ENCODE measurements at places on chromosomes 7 and 10.

DNA sequence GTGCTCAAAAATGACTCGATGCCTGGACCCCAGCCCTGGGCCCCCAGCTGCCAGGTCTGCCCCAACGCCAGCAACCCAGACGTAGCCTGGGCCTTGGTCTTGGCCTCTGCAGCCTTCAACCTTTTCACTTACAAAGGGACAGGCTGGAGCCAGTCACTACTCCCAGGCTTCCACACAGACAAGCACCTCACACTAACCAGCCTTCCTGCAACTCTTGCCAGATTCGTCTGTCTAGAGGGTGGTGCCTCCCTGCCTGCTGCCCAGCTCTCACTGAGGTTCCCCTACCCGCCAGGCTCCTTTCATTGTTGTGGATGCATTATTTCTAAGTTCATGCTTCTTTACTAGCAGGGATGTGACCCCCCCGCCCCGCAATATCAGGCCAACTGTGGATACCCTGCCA lies 56.3 kb downstream of the NUDCD3 start:
- DNase-seq: no peak

- no peak for DNase-seq
These were observed 283.0 kb upstream of the KLF6 start for GRCh38 chr10:4067931-4068561.

- DNase-seq: no peak
These were observed 606 bp downstream of the PALD1 start for GRCh38 chr10:70479165-70479581.

DNA sequence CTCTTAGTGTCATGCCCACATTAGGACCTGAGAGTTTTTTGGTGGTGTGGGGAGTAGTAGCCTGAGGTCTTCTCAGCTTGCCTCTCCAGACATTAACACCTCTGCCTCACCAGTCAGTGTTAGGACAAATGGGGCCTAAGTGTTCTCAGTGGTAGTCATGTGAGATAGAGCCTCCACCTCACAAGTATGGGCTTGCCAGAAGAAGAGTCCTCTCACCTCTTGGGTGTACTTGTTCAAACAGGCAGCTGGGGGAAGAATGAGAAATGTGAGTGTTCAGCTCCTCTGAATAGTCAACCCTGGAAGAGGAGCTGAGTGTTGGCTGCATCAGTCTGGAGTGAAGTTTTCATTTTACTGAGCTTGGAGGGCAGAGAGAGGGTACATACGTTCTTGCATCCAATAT lies 464.6 kb downstream of the POM121L12 start:
- no peak for DNase-seq

DNA sequence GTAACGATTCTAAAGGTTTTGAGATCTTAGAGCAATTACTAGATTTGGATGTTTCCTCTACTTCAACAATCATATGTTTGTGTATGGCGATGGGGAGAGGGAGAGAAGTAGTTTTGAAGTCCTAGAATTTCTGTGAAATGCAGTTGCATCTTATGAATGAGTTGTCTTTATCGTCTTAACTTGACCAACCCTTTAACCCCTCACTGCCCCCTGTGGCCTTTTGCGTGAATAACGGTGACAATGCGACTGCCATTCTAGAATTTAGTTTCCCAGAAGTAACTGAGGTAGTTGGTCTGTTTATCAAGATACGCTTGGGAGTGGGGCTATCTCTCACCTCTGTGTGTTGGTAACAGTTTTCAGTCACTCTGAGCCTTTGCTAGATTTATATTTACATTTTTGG lies 204.6 kb downstream of the HDAC9 start:
- DNase-seq: no peak

- DNase-seq: no peak
These were observed 984.7 kb upstream of the CELF2 start for GRCh38 chr10:10032991-10033390.

DNA sequence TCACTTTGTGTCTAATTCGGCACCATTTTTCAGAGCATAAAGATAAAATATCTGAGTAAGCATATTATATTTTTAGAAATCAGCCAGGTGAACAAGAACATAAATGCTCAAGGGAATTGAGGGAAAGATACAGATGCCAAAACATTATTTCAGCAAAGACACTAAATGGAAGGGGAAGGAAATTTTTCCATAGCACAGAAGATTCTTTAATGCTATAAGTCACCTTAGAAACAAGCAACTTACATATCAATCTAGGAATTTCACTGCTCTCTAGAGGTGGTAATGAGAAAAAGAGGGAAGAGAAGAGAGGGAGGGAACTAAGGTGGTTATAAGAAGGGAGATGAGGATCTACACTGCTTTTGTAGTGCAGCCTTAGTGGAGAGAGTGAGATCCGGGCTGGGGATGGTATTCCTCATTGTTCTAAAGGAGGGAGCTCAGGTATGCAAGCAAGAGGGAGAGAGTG lies 20.4 kb downstream of the ZNF365 start:
- DNase-seq: no peak

- no peak for DNase-seq
These were observed 151.0 kb downstream of the PLPP4 start for GRCh38 chr10:120607710-120608703.

DNA sequence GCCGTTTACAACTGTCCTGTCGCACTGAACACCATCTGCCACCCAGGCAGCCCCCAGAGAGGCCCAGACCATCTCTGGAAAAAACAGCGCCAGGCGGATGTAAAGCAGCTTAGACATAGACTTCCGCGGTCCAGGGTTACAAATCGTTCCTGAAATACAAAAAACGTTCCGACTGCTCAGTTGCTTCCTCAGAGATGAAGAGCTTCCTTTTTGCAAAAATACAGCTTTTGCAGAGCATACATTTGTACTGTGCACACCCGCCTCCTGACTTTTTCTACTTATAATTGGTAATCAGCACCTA lies 11.4 kb downstream of the DAGLB start:
- no peak for DNase-seq

DNA sequence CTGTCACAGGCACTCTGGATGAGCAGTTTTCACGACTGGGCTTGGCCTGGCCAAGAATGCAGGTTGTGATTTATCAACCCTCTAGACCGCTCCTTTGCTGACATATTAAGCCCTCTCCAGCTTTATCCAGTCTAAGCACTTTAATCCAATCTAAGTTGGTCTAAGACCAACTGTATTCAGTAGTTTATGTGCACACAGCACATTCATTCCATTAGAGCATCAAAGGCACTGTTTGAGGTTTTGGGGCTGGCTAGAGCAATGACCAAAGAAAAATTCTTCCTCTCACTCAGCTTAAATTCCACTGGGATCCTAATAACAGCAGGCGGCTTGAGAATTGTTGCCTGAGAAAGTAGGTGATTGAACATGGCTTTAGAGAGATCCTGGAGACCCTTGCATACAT lies 176.0 kb upstream of the INSYN2A start:
- DNase-seq: no peak

DNA sequence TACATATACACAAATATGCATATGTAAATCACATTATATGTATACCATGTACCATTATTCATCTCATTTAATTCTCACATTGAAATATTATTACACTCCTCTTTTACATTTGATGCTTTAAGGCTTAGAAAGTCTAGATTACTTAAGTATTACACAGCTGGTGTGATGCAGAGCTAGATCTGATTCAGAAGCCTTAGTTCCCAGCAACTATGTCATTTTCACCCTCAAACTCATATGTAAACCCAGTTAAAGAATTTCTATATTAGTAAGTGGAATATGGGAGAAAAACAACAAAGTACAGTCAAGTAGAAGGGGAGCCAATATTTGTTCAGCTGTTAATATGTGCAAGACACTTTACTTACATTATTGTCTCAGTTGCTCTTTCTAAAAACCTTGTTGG lies 74.3 kb upstream of the CSTF2T start:
- no peak for DNase-seq

GRCh38 chr10:266974-267425 lies 131.7 kb downstream of the ZMYND11 start:
- DNase-seq: peak; percentile 7

DNA sequence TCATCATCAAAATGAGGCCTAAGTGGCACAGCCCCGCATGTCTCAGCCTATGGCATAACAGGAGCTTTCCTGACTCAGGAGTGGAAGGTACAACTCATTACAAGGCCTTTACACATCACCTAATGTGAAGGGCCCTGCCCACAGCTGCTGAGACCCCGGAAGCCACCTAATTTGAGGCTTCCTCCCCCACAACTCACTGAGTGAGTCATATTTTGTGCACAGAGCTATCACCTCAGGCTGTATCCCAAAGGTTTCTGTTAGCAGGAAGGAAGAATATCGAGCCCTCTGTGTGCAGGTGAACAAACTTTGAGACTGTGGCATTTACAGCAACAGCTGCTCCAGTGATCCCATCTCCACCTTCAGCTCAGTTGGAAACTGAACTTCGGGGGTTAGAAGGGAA lies 20.6 kb downstream of the HTR5A start:
- peak; percentile 48 for DNase-seq

- DNase-seq: no peak
These were observed 53.2 kb upstream of the MACC1 start for GRCh38 chr7:20270371-20270770.

- DNase-seq: no peak
These were observed 589 bp upstream of the RAPGEF5 start for GRCh38 chr7:22357311-22358175.

GRCh38 chr7:54299426-54299825 lies 242.7 kb upstream of the VSTM2A start:
- DNase-seq: no peak

DNA sequence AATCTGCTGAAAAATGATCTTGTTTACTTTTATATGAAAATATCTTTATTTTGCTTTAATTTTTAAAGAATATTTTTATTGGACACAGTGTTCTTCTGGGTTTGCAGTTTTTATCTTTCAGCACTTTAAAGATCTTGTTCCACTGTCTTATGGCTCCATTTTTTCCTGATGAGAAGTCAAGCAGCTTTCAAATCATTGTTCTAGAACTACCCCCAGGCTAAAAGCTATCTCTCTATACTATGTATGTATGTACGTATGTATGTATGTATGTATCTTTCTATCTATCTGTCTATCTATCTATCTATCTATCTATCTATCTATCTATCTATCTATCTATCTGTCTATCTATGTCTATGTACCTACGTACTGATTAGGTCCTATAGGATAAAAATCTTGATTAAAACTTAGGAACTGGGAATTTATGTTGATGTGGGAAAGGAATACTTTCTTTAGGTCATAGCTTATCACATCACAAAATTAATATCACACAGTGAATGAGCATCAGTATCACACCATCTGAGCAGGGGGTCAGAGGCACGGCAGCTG lies 35.4 kb upstream of the TSPAN13 start:
- DNase-seq: no peak

- DNase-seq: no peak
These were observed 9.3 kb upstream of the ZC3HAV1L start for GRCh38 chr7:139044813-139045794.

DNA sequence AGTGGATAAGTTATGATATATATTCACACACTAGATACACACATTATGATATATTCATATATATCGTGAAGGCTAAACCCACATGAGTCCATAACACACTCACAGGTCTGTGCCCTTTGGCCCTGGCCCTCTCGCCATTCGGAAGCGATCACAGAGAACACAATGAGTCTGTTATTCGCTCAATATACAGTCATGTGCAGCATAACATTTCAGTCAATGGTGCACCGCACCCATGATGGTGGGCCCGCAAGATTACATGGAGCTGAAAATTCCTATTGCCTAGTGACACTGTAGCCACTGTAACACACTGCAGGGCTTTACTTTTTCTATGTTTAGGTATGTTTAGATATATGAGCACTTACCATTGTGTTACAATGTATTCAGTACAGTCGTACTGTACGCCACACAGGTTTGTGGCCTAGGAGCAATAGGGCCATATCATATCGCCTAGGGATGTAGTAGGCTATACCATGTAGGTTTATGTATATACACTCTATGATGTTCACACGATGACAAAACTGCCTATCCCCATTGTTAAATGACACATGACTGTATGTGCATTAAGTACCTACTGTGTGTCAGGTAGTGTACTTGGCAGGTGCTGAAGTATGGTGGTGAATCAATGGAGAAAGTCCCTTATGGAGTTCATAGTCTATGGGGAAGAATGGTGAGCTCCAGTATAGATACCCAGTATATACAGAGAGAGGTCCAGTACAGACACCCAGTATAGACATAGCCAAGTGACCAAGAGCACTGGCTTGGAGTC lies 198.8 kb upstream of the KLF14 start:
- DNase-seq: no peak

DNA sequence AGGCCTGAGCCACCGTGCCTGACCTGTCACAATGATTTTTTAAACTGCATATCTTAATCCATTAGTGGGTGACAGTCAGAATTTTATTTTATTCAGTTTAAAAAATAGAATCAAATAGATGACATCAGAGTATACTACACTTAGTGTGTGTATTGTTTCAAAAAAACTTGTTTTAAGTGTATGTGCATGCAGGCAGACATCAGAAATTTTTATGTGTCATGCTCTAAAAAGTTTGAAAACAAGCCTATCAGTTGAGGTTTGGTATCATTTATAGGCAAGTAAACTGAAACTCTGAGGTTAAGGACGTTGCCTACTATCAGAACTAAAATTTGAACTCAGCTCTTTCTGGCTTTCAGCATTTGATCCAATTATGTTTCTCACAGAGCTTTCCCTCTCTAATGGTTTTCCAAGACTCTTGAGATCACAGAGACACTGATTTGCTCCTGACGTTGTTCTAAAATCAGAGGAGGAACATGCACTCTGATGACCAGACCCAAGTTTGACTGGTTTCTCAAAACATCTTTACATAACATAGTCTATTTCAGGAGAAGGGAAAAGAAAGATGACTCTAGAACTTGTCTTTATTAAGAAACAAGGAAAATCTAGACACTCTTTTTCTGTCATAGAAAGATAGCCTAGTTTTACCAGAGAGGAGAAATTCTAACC lies 188.6 kb downstream of the AUTS2 start:
- no peak for DNase-seq

DNA sequence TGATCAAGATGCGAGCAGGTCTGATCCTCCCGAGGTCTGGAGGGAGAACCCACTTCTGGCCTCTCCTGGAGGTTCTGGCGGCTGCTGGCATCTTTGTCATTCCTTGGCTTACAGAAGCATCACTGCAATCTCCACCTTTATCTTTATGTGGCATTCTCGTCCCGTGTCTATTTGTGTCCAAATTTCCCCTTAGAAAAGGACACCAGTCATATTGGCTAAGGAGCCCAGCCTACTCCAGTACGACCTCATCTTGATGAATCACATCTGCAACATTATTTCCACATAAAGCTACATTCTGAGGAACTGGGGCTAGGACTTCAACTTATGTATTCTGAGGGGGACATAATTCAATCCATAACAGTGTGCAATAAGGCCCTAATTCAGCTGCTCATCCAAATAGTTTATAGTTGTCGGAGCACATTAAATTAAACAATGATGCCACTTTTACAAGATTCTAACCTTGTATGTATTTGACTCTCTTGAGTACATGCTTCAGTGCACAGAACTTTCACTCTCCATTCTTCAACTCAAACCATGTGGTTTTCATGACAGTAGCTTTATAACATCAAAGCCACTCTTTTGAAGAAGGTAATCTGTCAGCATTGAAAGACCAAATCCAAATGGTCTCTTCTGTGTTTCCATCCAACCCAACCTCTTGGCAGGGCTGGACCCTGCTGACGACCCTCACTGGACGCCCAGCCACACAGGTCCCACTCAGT lies 86.2 kb upstream of the DDC start:
- no peak for DNase-seq

Data from osteocyte (in vitro differentiated cells).